ENCODE measurements at places on chromosomes 16 and 17. TPM values are rescaled to one million over a fixed set of nuclear protein-coding genes. Genes with fewer than 3 reads are reported as not detected.

DNA sequence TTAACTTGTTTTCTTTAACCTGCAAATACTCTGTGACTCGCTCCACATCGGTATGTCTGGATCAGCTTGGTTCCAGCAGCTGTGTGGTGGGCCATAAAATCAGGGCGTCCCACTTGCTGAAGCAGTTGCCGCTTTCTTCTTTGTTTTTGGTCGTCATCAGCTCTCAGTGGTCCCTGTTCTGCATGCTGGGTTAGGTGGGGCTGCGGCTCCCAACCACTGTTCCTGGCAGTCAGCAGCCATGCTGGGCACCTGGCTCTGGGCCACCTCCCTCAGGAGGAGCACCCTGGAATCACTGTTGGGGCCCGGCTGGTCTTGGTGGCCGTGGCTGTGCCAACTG, 23.0 kb downstream of the MGRN1 start:
- DNase-seq = no peak

- peak; percentile 2 for DNase-seq
Measured at GRCh38 chr17:27993161-27993695, 49.2 kb upstream of the NLK start.

DNA sequence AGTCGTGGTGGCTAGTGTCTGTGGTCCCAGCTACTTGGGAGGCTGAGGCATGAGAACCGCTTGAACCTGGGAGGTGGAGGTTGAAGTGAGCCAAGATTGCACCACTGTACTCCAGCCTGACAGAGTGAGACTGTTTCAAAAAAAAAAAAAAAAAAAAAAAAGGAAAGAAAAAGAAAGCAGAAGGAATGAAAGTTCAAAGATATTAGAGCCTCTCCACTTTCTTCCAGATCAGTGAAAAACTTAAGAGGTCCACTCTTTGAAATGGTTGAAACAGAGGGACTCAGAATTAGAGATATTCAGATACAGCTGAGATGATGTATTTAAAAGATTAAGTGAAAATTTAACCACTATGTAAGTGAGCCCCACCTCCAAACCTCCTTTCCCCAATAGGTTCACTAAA, 16.8 kb downstream of the MED13 start:
- DNase-seq = no peak

DNA sequence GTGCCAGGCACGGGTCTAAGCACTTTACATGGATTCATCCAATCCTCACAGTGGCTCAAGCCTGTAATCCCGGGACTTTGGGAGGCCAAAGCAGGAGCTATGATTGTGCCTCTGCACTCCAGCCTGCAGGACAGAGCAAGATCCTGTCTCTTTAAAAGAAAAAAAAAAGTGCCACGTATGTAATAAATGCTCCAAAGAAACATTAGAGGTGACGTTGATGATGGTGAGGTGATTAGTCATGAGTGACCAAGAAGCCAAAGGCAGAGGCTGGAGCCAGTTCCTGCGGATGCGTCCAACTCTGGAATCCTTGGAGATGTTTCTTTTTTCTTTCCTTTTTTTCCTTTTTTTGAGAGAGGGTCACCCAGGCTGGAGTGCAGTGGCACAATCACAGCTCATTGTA, 59.4 kb upstream of the SIAH1 start:
- DNase-seq = peak; percentile 64

DNA sequence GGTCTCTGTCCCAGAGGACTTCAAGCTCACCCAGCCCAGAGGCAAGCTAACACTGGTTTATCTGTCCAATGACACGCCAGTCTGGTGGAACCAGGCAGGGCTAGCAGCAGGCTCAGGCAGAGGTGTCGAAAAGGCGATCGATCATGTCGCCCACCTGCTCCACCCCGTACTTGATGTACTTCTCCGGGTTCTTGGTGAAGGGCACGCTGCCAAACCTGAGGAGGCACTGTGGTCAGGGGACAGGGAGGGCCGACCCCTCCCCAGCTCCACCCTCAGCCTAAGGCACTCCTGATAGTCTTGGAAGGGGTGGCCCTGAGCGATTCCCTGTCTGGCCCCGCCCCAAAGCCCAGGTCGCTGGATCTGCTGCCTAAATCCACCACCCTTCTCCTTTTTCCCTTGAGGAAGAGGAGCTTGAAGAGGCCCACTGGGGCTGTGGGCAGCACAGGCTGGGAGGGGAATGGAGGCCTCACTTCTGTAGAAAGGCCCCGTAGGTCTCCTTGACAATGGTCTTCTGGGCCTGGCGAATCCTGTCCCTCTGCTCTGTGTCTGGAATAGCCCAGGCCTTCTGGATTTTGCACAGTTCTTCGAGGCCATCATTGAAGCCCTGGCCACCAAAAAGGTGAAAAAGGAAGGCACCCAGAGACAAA, 4.7 kb downstream of the ZACN start:
- no peak for DNase-seq

GRCh38 chr17:7835814-7836595, 2.0 kb downstream of the KDM6B start:
- no peak for DNase-seq

DNA sequence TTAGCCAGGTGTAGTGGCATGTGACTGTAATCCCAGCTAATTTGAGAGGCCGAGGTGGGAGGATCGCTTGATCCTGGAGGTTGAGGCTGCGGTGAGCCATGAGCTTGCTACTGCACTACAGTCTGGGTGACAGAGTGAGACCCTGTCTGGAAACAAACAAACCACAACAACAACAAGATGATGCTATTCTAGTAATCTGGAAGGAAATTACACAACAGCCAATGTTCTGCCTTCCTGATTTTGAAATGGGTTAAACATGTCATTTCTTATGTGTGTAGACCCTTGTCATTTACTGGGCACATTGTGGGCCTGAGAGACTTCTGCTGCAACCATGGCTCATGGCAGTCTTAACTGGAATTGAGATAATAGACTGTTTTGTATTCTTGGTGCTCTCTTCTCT, 5.9 kb downstream of the COQ7 start:
- no peak for DNase-seq

DNA sequence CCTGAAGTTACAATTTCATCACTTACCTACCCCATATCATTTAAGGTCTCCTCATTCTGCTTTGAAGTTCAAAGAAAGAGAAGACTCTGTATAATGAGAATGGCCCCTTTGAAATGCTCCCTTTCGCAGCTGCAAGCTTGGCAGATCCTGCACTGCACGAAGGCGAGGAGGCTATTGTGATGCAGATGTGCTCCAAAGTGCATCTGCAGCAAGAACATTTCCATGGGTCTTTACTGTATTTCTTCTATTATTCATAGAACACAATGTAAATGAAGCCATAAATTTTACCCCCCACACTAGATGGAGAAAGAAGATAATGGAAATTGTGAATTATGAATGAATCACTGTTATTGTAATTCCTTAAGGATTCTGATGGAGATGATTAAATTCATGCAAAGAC, 178.7 kb downstream of the CHD9NB start:
- DNase-seq = no peak

GRCh38 chr17:43365356-43365755, 33.4 kb upstream of the ARL4D start:
- DNase-seq = no peak

- no peak for DNase-seq
Measured at GRCh38 chr17:3505008-3505407, 29.2 kb downstream of the ASPA start.

DNA sequence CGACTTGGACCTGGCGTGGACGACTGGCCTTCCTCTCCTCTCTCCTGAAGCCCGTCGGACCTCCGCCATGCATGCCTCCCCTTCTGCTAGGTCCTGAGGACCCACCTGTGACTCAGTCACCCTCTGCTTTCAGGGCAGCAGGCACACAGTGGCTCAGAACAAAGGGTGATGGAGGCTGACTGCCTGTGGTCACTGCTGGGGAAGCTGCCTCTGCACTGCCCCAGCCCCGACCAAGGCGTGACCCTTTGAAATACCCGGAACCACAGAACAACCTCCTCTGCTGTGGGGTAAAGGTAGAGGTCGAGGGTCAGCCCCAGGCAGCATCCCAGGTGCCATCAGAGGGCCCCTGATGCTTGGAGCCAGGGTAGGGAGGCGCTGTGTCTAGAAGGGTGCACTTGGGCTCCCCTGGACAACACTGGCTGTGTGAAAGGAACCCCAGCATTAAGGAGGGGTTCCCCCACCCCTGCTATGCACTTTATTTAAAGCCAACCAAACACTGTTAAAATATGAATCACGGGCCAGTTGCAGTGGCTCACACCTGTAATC, 12.5 kb upstream of the SLC4A1 start:
- no peak for DNase-seq

- DNase-seq = no peak
Measured at GRCh38 chr17:2905696-2906501, 109.7 kb downstream of the RAP1GAP2 start.

DNA sequence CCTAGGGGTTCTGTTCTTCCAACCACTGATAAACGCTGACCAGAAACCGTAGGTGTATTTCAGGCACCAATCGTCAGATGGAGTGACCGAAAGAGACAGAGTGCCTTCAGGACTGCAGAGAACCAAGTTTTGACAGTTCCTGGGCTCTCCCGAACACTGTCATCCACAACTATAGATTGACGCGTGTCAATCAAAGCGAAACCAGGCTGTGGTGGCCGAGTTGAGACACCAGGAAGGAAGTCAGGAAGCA, 11.9 kb upstream of the AURKB start:
- DNase-seq = no peak

GRCh38 chr16:965036-965395, 5.8 kb downstream of the LMF1 start:
- no peak for DNase-seq

DNA sequence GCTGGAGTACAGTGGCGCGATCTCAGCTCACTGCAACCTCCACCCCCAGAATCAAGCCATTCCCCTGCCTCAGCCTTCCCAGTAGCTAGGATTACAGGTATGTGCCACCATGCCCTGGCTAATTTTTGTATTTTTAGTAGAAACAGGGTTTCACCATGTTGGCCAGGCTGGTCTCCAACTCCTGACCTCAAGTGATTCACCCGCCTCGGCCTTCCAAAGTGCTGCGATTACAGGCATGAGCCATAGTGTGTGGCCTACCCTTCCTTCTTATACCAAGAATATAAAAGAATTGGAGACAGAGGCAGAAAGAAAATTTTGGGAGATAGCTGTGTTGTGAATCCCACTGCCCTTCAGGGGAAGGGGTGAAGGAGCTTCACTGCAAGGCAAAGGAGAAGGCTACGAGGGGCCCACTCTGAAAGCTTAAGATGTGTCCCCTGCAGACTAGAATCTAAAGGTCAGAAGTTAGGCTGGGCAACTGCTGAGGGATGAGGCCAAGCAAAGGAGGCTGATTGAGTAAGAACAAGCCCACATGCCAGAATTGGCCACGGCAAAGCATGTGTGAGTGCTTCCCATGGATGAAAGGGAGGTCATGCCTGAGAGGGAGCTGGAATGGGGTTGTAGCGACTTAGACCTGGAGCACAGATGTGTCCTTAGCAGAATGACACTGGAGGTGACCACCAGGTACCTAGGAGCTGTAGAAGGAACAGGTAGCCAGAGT, 8.4 kb upstream of the CRYBA1 start:
- peak; percentile 77 for DNase-seq

- no peak for DNase-seq
Measured at GRCh38 chr17:77208856-77209255, 68.1 kb downstream of the SEC14L1 start.

GRCh38 chr16:84339311-84339710, 29.0 kb upstream of the ATP2C2 start:
- DNase-seq = no peak

DNA sequence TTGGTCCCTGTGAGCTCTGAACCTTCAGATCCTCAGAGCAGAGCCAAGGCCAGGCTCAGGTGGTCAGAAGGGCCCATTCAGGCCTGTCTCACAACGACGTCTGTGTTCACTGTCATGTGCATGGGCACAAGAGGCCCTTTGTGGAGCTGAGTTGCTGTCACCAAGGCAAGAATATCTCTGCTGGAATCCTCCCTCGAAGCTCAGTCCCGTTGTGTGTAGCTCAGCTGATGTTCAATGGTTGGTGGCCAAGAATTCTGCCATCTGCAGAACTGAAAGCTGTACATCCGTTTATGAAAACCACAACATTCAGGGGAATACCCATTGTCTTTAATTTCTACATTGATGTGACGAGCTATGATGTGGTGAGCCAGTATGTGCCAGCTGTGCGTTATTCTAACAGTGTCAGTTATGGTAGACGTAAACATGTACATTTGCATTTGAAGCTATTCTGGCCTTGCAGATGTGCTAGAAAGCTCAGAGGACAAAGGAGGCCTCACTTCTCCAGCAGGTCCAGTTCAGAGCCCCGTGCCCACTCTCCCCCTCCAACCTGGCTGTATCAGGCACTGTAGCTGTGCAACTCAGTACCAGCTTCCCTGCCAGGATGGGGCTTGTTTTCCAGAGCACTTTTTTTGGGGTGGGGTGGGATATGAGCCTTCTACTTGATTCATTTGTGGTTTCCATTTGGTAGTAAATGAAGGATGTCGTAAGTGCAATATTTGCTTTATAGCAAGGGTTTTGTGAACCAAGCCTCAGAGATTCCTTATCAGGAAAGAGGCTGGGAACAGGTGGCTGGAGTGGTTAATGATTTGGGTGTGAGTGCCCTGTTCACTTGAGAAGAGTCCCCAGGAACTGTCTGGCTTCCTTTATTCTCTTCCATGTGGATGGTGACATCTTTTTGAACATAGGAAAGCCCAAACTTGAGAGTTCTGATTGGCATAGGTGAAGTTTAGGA, 56.1 kb downstream of the B9D1 start:
- DNase-seq = no peak

DNA sequence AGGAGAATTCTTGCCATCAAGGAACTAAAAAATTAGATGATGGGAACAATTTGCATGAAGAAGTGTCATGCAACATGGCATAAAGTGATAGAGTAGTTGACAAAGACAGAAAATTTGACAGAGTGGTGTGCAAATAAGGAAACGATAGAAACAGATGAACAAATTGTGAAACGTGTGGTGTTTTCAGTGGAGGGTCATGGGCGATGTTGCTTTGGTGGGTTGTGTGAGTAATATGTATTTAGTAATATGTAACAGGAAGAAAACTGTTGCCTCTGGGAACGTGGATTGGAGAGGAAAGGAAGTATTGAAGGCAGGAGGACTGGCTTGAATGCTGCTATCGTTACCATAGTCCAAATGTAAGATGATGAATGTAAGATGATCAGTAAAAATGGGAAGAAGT, 3.6 kb downstream of the COX10 start:
- no peak for DNase-seq

The COPS3 gene
- total RNA-seq = 168 TPM

The CCL17 gene
- not detected for total RNA-seq

The HSD17B2 gene
- total RNA-seq = 7.0 TPM

The FZD2 gene
- total RNA-seq = 29.6 TPM

The MYH2 gene
- total RNA-seq = 0.23 TPM

The FOXJ1 gene
- total RNA-seq = not detected

The TMEM106A gene
- total RNA-seq = 0.10 TPM

The RASD1 gene
- total RNA-seq = 5.6 TPM

The ZMYND15 gene
- 0.33 TPM for total RNA-seq

The SNN gene
- total RNA-seq = 11.8 TPM

The TTYH2 gene
- total RNA-seq = 1.8 TPM

The TBX6 gene
- 0.30 TPM for total RNA-seq

The C16orf46 gene
- 0.07 TPM for total RNA-seq
